ENCODE measurements at places on chromosomes 12 and 14.

- DNase-seq = no peak
Observed at GRCh38 chr12:102215992-102216691, 18.5 kb upstream of the PMCH start.

DNA sequence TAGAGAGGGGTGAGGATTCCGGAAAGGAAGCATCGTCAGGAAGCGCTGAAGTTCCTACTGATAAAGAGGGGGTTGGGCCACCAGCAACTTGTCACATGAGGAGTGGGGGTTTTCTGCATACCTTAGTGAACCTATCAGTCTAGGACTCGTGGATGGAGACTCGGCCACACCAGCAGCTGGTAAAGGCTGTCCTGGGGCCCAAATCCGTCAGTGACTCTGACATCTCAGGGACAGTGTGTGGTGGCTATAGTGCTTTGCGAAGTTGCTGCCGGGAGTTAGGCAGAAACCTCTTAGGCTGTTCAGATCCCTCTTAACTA is 16.4 kb downstream of the RNASE2 start:
- DNase-seq = no peak

- no peak for DNase-seq
Observed at GRCh38 chr12:115374480-115375185, 690.7 kb upstream of the TBX3 start.

GRCh38 chr12:90589956-90590355 is 365.0 kb downstream of the CCER1 start:
- DNase-seq = no peak

GRCh38 chr14:47411523-47411922 is 263.9 kb downstream of the MDGA2 start:
- no peak for DNase-seq

GRCh38 chr12:20883288-20883687 is 72.8 kb downstream of the SLCO1B3 start:
- DNase-seq = no peak

DNA sequence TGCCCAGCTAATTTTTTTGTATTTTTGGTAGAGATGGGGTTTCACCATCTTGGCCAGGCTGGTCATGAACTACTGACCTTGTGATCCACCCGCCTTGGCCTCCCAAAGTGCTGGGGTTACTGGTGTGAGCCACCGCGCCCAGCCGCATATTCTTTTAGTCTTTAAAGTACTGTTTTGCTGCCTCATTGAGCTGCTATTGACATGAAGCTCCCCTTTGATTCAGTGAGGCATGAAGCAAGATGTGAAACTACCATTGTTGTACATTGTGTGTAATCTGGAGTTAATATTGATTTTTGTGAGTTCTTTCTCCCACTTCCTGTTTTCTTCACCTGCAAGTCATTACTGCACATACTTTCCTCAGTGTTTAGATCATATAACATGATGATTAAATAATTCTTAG is 80.8 kb downstream of the MNAT1 start:
- DNase-seq = no peak

GRCh38 chr14:78086342-78086741 is 83.8 kb upstream of the NRXN3 start:
- no peak for DNase-seq

GRCh38 chr12:92601680-92602079 is 101.1 kb upstream of the PLEKHG7 start:
- DNase-seq = no peak

- no peak for DNase-seq
Observed at GRCh38 chr14:82244791-82245190, 711.1 kb upstream of the SEL1L start.

GRCh38 chr14:70622111-70622712 is 19.5 kb upstream of the TTC9 start:
- DNase-seq = no peak

DNA sequence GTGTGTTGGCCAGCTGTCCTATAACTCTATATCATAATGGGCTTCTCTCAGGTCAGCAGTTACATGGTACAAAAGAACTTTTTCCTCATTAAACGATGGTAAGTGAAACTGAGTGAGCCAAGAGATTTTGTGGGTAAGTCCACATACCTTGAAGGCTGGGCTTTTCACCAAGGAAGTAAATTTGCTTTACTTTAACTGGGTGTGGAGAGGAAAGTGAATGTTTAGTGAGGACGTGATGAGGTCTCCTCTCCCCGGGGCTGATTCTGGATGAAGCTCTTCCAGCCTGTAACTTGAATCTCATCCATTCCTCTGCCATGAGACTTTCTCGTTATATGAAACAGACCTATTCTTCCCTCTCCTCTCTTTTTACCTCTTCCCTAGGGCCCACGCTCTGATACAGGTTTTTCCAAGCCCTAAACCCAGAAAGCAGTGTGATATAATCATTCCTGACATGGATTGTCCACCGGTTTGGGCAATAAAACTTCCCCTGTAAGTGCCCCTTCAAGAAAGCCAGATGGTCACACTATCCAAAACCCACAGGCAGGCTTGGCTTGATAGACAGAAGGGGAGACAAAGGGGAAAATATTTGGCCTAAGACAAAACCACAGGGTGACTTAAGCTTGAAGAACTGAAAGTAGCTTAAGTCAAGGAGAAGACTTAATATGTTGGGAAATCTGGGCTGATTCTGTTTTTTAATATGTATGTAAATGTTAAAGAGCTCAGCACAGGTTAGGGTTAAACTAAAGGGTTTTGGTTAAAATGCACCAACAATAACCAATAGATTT is 50.3 kb downstream of the CIT start:
- DNase-seq = no peak

DNA sequence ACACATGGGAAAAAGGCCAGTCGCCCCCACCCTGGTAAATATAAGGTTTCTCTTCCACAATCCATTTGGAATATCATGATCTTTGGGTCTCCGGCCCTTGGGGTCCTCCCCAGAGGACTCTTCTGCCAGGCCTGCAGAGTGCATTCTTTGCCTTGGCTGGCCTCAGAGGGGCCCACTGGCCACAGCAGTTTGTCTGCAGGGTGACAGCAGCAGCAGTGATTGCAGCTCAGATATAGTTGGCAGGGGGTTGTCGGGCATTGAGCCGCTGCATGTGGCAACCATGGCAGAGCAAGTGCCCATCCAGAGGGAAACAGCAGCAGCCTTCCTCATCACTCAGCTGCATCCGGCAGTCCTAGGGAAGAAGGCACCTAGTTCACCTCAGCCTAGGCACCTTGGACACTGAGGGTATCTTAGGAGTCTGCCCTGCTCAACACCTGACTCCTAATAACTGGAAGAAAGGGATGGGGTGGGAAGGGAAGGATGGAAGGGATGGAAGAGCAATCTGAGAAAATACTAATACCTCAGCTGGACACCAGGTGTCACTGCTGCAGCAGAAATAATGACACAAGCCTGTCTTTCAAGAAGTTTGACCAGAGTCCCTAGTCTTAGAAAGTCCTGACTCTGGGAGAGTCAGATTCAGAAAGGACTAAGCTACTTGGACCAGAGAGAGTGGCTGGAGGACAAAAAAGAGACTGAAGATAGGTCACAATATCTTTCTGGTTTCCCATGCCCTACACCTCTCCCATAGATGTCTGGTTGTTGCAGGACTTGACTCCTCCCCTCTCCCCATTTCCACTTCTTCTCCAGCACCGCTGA is 8.9 kb downstream of the AJUBA start:
- no peak for DNase-seq

DNA sequence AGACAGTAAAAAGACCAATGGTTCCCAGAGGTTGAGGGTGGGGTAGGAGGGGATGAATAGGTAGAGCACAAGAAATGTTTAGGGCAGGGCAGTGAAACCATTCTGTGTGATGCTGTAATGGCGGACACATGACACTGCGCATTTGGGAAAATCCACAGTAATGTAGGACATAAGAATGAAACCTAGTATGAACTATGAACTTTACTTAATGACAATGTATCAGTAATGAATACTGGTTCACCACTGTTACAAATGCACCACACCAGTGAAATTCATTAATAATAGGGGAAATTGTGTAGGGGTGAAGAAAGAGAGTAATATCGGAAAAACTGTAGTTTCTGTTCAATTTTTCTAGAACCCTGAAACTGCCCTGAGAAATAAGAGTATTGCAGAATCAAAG is 5.6 kb downstream of the ERH start:
- DNase-seq = no peak

GRCh38 chr12:89468017-89468416 is 56.6 kb downstream of the GALNT4 start:
- no peak for DNase-seq

DNA sequence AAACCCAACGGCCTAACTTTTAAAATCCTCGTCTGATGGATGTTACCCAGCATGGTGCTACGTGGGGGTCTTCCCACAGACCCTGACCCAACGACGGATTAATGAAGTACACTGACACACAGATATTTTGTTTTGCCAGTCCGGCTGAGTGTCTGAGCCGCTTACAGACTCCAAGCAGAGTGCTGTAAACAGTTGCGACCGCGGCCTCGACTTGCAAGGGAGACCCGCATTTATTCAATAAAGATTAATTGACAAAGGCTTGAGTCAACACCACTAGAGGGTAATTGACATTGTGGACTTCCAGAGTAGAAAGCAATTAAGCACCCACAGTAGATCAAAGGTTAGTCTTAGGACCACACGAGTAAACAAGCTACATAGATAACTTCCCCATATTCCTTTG is 1042.4 kb downstream of the AACS start:
- no peak for DNase-seq

GRCh38 chr12:92446083-92446460 is 256.7 kb upstream of the PLEKHG7 start:
- no peak for DNase-seq

GRCh38 chr14:88798156-88798555 is 5.4 kb upstream of the EML5 start:
- DNase-seq = no peak

DNA sequence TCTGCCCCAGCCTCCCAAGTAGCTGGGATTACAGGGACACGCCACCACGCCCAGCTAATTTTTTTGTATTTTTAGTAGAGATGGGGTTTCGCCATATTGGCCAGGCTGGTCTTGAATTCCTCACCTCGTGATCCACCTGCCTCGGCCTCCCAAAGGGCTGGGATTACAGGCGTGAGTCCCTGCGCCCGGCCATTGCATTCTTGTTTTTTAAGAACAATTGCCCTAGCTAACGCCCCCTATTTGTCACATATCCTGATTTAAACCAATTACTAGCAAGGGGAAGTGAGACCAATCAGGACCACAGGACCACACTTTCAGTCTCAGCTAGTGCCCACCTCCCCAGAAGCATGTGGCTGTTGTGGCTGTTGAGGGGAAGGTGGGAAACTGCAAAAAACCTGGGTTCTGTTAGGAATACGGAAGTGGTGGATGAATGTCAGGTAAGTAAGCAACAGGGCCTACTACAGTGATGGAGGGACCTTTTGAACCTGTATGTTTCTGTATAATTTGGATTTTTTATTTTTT is 37.8 kb upstream of the NFYB start:
- no peak for DNase-seq

GRCh38 chr12:90299666-90300065 is 591.0 kb upstream of the ATP2B1 start:
- no peak for DNase-seq

GRCh38 chr14:85607651-85608081 is 77.7 kb downstream of the FLRT2 start:
- no peak for DNase-seq

DNA sequence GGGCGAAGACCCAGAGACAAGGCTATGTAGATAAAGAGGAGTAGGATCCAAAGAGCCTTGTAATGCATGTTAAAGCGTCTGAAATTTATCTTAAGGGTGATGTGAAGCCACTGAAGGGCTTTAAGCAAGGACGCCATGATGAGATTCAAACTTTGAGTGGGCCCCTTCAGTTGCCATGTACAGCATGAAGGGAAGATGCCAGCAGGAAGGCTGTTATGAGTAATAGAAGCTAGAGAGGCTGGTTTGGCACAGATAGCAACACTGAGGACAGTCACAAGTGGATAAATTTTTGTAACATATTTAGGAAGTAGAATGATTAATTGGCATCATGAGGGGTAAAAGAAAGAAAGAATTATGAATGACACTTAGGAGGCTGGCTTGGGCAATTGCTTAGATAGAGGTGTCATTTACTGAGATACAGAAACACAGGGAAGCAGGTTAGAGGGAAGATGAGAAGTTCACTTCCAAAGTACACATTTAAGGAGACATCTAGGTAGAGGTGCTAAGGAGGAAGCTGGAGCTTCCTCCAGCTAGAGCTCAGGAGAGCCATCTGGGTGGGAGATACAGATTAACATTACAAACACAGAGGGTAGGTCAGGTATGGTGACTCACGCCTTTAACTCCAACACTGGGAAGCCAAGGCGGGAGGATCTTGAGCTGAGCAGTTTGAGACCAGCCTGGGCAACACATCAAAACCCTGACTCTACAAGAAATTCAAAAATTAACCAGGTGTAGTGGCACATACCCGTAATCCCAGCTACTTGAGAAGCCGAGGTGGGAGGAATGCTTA is 13.7 kb downstream of the ATG2B start:
- no peak for DNase-seq

DNA sequence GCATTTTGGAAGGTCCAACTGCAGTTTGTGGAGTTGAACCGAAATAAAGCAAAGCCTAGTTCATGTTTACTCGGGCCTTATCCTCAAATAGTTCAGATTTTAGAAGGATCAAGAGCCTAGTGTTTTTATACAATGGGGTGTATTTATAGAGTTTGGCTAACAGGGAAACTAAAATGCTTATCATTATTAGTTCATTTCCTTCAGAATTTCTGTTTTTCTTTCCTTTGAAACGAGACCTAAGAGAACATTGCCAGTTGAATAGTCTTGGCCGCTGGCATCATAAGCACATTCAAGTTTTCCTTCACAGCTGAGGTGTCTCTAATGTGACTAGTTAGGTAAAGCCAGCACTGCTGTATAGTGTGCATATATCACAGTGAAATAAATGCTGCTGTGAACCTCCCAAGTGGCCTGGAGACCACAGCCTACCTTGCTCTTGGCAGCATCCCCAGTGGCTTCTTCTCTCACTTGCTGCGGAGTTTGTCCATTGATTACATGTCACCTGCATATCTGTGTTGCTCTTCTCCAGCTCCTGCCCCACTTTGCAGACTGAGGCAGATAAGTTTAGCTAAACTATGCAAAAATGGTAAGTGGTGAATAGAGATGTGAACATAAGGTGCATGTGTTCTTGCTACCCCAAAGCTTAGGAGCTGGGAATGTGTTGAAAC is 88.8 kb downstream of the ANO6 start:
- no peak for DNase-seq

DNA sequence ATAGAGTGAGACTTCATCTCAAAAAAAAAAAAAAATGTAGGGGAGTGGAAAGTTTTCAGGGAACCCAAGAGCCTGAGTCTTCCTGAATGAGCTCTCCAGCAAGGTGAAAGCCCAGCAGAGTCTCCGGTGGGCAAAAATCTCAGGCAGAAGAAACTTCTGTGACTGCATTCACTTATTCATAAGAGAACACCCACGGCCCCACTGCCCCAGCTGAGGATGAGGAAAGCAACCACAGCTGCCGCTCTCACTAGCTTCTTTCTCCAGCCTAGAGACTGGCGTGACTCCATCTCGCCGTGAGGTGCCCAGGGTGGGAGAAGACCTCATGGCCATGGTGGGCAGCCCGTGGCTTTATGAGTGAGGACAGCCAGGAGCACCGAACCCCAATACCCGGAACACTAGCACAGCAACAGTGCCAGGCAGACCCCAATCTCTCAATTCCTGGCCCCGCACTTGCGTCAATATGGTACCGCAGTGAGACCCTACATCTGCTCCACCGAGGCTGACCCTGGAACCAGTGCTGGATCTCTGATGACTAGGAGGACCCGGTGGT is 29.7 kb upstream of the DYNC1H1 start:
- DNase-seq = no peak
